ENCODE measurements at places on chromosomes 11 and 22.

DNA sequence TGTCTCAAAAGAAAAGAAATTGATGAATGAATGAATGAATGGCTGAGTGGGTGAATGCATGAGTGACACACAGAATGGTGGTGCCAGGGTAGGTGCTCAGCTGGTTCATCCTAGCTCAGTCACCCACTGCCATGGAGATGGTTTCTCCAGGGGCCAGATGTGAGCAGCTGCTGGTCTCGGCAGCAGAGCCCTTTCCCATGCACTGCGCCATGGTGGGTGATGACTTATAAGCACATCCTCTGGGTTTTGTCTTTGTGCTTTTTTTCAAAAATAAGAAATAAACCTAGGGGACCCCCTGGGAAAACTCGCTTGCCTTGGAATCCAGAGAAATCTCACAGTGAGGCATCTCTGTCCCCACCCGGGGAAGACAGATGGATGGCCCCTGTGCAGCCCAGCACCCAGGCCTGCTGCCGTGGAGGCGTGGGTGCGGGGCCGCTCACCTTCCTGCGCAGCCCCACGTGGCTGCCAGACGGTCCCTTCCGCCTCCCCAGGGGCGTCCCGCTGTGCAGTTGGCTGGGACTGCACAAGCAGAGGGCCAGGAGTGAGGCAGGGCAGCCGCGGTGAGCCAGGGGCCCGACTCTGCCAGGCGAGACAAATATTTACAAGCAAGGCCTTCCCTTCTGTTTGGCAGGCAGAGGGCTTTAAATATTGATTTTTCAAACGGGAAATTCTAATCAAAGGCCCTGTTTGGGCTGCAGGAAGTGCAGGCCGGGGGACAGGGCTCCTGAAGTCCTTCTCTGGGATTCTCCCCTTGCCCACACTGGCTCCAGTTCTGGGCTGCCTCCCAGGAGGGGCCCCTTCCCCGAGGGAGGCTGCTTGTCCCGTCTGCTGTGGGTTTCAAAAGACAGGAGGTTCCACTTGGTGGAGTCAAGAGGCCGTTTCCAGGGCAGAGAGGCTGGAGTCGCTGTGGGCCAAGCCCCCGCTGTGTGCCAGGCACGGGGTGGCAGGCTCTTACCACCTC is 24.3 kb downstream of the MPPED1 start:
- no peak for DNase-seq

GRCh38 chr22:20919718-20920117 is 2.5 kb downstream of the CRKL start:
- no peak for DNase-seq

DNA sequence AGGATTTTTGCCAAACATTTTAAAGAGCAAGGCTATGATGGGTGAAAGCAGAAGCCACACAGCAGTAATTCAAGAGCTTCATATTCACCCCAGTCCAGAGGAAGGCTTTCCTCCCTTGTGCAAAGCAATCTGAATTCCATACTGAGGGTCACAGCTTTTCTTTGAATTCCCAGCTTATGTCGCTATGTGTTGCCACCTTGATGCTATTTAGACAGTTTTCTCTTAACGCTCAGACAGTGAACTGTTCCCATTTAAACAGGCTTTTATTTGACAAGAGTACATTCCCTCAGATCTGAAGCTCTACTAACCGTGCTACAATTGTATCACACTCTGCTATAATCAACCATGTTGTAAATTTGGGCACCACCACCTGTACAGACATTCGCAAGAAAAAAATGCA is 279.7 kb downstream of the CADM1 start:
- no peak for DNase-seq

DNA sequence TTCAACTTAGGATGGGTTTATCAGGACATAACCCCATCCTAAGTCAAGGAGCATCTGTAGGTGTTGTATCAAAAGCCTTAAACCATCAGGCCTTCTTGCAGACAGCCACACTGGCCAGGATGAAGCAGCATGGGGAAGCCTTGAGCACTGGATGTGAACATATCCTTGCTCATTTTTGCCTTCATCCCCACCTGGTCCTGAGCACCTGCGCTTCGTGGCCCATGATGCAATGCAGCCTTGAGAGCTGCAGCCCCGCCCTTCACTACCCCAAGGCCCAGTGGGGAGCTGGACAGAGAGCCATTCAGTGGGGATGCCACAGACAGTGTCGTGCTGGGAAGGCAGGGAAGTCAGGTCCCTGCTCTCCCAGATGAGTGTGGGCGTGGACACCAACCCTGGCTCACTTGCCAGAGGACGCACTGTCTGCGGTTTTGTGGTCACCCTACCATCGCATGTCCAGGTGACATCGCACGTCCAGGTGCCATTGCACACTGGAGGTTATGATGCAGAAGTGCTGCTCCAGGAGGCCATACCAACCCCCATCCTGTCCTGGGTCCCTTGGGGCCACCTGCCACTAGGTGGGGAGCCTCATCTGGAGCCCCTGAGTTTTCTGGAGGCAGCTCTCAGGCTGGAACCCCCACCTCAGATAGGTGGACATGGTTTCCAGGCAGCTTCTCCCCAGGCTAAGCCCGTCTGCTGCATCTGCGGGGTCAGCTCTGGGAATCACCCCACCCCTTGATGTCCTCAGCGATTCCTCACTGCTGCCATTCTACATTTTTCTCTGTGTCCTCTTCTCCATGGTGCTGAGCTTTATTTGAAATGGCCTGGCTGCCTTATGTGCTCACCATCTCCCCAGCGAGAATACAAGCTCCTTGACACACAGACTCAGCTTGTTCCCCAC is 14.4 kb downstream of the GNAZ start:
- DNase-seq, result no peak

DNA sequence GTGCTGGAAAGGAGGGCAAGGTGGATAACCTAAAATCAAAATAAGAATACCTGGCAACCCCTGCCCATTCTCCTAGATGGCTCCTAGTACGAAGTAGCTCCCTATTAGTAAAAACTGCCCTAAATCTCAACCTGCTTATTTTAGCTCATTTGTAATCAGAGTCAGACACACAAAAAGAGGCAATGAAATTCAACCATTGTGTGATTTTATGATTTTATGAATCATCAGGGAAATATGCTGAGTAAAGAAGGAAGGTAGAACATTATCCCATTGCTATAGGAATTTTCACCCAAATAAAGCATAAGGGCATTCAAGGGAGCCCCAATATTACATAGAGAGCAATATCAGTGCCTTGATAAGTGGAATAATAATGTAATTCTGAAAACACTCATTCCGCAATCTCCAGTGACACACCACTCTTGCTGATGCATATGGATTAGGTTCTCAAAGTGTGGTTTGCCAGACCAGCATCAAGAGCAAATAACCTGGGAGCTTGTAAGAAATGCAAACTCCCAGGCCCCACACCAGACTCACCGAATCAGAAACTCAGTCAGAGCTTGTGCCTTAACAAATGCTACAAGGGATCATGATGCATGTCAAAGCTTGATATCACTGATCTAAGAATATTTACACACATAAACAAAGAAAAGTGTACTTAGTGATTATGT is 789.6 kb downstream of the DLG2 start:
- DNase-seq, result no peak

DNA sequence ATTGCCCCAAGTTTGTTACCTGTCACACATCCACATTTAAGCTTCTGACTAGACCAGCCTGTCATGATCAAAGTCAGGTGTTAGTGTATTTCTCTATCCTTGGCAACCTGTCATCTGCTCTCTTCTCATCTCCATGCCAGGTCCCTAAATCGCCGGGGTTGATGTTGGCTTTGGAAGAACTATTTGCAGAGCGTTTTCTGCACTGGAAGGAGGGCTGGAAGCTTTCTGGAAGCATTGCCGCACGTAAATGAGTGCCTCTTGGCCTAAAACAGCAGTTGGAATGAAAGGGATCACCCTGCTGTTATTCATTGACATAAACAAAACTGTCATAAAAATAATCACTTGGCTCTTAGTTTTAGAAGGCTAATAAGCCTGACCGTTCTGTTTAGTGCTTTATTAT is 1.4 kb downstream of the TTC12 start:
- DNase-seq, result no peak

DNA sequence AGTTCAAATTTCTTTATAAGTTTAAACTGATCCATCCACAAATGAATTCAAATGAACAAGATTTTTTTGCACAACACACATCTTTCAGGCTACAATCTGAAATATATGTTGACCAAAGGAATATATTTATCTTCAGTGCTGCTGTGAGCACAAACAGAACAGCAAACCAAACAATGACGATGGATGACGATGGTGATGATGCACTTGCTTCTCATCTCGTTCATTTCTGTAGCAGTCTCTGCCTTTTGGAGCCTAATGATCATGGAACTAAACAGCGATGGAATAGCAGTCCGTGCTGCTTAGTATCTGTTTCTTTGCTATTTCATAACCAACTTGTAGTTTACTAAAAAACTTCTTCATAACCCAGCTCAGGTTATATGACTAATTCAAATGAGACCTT is 220.7 kb upstream of the BLID start:
- no peak for DNase-seq

DNA sequence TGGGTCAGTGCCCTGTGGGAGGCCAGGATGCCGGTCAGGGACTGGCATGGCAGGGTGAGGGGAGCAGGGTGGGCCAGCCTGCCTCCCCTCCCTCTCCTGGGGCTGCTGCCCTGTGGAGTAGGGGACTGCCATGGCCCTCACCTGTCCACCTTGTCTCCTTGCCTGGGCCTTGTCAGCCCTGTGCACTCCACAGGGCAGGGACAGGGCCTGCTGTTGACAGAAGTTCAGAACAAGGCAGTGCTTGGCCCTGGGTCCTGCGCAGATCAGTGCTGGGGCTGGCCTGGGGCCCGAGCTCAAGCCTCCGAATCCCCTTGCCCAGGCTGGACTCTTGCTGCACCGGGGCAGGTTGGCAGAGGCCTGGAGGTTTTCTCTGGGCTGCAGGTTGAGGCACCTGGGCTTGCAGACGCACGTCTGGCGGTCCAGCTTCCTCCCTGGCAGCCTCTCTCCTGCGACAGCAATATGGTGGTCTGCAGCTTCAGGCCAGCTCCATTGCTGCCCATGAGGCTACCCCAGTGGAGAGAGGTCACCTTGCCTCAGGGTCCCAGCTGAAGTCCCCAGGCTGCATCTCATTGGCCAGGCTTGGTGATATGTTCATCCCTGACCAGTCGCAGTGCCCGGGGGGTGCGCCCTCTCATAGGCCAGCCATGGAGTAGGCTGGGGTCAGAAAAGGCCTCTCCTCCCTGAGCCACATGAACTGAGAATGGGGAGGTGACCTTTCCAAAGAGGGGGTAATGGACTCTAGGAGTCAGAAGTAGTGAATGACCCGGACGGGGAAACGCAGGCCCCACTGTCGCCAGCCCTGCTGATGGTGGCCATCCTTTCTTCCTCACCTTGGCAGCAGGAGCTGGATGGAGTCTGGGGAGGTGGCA is 21.5 kb upstream of the CHKA start:
- no peak for DNase-seq

DNA sequence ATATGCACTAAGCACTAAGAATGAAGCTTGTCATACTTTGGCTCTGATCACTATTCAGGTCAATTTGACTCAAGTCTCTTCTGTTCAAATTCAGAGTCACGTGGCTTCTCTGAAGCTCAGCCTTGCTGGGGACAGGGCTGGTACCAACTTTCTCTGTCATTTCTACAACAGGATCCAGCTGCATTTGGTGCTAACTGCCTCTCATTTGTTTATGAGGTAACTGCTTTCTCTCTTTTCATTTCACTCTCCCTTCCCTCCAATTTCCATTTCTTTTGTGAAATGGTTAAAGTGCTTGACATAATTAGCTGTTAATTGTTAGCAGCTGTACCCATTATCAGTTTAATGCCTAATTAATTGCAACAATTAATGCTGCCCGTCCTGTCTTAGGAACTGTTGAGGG is 259.7 kb upstream of the PLET1 start:
- no peak for DNase-seq

Measured in activated CD4-positive, CD25-positive, alpha-beta regulatory T cell (primary cell).